ENCODE measurements at places on chromosomes 3 and 15.

DNA sequence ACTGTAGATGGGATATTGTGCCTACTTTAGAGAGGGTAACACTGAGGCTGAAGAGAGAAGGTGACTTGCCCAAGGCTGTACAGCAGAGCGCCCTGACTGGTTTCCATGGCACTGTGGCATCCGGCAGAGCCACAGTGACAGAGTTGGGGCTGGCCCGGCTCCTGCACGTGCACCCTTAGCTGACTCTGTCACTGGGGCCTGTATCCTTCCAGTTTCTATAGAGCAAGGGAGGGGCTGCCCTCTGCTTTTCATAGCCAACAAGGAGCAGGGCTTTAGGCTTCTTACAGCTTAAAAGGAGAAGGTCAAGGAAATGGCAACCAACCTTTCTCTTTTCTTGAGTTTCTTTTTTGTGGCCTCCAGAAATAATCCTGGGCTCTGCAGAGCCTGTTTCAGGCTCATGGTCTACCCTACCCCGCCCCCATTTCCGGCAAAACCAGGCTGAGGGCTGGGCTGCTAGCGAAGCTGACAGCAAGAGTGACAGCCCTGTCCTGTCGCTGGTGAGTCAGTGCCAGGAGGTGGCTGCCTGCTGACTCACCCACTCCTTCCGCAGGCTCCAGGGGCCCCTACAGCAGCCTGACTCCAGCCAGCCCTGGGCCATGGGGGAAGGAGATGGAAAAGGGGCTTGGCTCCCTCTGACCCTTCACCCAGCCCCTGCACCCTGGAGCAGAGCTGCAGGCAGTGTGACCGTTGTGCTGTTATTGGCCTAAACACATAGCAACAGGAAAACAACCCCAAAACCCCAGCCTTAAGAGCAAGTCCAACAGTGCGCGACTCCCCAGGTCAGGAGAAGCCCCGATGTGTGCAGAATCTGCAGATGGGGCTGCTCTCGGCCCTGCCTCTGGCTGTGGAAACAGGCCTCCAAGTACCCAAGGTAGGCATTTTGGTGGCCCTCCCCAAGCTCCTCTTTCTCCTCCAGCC lies 29.8 kb downstream of the SLC6A6 start:
- DNase-seq: peak; percentile 94

- DNase-seq: no peak
Measured at GRCh38 chr3:108202080-108202479, 20.1 kb downstream of the IFT57 start.

- DNase-seq: no peak
Measured at GRCh38 chr3:187836823-187837770, 91.8 kb upstream of the BCL6 start.

GRCh38 chr3:87461036-87461435 lies 184.7 kb upstream of the POU1F1 start:
- DNase-seq: no peak

DNA sequence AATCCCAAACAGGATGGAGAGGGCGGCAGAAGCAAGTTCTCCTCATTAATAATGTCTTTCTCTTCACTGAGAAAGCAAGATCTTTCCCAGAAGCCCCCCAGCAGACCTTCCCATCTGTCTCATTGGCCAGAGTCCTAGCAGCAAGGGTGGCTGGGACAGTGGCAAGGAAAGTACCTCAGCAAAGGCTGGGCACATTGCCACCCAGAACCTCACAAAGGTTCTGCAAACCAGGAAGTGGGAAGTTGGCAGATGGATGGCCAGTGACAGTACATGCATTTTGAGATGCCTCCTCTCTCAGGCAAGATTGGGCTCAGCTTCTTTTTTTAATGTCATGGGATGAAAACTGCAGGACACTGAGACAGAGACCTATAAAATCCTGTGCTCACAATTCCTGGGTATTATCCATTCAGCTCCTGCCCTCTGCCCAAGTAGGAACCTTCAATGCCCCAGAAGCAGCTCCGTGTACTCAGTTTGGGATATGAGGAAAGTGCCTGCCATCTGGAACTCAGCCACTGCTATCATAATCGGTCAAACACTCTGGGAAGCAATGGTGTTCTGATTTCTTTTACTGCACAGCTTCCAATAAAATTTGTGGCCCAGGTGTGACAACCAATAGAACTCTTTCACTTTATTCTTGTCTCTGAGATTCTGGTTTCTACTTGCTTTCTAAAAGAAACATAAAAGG lies 25.5 kb downstream of the DPH3 start:
- no peak for DNase-seq

DNA sequence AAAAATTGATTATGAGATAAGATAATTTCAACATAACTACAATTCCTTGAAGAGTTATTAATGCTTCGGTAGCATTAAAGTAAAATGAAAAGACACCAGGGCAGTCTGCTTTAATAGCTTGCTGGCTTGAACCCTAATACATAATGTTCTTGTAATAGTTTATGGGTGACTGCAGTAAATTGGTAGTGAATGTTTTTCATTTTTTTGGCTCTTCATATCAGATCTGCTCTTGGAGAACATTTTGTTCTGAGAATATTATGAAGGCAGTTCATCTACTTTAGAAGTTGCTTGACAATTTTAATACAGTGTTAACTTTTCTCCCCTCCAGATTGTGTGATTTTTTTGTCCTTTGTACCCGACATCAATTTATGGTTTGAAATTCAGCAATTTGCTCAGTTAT lies 128.4 kb downstream of the ZBTB20 start:
- no peak for DNase-seq

DNA sequence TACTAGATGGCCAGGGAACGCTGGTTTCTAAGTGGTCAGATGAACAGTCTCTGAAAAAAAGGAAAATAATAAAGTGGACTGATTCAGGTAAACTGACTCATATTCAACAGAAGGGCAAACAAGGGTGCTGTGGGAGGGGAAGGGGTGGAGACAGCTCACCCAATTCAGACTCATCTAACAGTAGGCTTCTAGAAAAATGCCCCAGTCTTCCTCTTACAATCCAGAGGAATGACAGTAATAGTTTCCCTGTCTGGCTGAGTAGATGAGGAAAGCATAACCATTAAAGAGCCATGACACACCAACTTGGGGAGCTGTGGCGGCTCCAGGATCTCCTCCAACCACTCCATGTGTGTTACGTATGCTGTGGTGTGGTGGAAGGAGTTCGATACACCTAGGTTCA lies 231.4 kb upstream of the UMPS start:
- DNase-seq: no peak

- no peak for DNase-seq
Measured at GRCh38 chr15:29740692-29741311, 81.5 kb downstream of the TJP1 start.

- DNase-seq: no peak
Measured at GRCh38 chr3:61372723-61373122, 121.5 kb upstream of the FHIT start.

- DNase-seq: peak; percentile 10
Measured at GRCh38 chr15:78341057-78341987, 1.2 kb downstream of the CRABP1 start.

DNA sequence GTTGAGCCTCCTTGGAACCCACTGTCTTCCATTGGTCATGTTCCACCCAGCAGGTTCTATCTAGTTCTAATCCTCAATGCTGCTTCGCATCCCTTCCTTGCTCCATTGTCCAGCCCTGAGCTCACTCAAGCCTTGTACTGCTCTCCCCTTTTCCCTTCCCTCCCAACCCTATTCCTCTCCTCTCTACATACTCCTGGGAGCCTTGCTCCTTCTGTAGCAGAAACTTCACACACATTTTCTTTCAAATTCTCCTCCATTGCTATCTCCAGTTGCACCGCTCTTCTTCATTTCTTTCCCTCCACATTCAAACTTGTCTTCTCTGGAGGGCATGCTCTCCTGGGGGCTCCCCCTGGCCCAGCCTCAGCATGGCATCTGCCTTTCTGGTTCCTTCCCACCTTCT lies 14.5 kb downstream of the NR1I2 start:
- no peak for DNase-seq

DNA sequence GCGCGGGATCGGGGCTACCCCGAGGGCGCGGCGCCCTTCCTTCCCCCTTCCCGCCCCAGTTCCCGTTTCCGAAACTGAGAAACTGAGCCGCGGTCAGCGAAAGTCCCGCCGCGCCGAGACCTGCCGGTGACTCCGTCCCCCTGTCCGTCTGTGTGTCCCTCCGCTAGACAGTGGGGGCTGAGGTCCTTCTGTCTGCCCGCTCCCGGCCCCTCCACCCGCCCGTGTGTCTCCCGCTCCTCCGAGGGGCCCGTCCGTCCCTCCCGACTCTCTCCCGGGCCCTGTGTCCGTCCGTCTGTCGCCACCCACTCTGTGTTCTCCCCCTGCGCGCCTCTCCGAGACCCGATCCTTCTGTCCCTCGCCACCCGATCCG lies 426 bp downstream of the PRKCD start:
- peak; percentile 30 for DNase-seq

DNA sequence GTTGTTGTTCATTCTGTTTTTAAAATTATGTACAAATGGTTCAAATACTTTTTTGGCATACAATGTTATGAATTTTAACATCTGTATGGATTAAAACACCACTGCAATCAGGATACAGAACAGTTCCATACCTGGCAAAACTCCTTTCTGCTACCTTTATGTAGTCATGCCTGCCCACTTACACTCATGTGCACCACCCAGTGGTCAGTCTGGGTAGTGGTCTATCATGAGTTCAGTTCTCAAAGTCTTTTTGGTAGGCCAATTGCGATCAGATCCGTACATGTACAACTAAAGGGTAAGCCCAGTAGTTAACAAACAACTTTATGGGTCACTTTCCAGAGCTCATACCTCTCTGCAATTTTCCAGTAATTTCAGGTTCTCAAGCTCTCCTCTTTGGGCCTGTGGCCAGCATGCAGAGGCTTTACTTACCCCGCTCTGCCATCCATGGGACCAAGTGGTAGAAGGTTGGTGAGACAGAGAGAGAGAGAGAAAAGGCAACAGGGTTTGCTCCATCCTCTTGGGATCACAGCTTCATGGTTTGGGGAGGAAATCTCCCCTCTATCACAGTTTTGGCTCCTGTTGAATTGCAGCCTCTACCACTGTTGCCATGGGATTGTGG lies 63.9 kb upstream of the FAM98B start:
- peak; percentile 74 for DNase-seq

GRCh38 chr15:58748852-58749531 lies 515 bp downstream of the ADAM10 start:
- DNase-seq: peak; percentile 43

GRCh38 chr3:62956411-62956810 lies 81.2 kb upstream of the CADPS start:
- DNase-seq: no peak

- DNase-seq: no peak
Measured at GRCh38 chr15:99613887-99614647, 48.3 kb downstream of the MEF2A start.

GRCh38 chr3:5699811-5700210 lies 512.3 kb downstream of the EDEM1 start:
- no peak for DNase-seq

DNA sequence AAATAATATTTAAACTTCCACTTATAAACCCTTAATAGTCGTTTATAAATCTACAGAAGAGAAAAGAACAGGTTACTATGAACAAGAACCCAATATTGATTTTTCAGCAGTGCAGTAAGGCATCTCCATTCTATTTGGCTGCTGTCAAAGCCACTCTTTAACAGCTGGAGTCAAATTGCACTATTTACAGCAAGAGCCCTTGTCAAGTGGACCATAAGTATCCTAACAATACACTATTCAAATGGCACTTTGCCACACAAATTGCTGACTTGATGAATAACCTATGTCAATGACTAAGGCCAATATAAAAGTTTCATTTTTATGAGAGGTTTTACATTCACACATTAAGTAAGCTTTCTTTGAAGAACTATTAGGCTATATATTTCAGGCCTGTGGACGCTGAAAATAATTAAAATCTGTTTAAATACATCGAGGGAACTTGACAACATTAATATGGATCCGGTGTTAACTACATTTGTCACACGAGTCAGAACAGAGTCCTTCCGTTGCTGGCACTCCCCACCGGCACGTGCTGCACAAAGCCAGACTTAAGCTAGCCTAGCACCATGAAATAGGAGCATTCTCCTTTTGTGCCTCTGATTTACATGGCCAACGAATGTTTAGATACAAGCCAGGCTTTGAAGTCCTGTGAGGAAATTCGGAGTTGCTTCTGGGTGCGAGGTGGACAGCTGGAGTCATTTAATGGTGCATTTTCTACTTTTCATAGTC lies 100.5 kb downstream of the WDR72 start:
- no peak for DNase-seq

GRCh38 chr15:74035121-74036017 lies 40.9 kb downstream of the PML start:
- no peak for DNase-seq

GRCh38 chr15:69082554-69082953 lies 68.1 kb downstream of the NOX5 start:
- no peak for DNase-seq

GRCh38 chr15:47293466-47294162 lies 423.7 kb upstream of the SEMA6D start:
- DNase-seq: no peak

- peak; percentile 8 for DNase-seq
Measured at GRCh38 chr15:101038327-101039003, 119.3 kb downstream of the LRRK1 start.

- no peak for DNase-seq
Measured at GRCh38 chr15:68391121-68391520, 40.8 kb downstream of the ITGA11 start.

DNA sequence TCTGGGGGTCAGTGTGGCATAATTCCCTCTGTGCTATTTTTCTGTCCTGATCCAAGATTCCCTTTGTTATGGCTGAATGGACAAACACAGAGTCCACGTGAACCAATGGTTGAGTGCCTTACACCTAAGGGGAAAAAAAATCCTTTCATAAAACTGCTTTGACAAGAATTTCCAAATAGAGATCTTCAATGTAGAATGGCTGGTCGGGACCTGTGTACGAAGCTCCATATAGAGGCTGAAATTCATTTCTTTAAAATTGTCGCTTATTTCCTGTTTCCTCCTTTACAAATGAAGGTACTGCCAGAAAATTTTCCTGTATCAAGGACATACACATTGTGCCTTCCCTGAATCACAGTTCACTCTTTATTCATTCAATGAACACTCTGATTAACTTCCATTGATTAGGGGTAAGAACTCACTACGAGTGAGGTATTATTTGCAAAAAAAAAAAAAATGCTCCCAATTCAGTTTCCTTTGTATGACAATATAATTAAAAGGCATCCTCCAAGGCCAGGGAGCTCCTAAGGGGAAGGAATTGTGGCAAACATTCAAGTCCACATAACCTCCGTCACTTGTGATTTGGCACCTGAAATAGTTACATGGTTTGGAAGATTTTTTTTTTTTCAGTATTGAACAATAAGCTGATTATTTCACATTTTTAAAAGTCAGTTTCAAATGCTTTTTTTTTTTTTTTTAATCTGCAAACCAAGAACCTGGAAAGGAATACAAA lies 293.8 kb downstream of the MEX3B start:
- no peak for DNase-seq

GRCh38 chr3:134378384-134378783 lies 4.1 kb upstream of the AMOTL2 start:
- peak; percentile 28 for DNase-seq

GRCh38 chr15:75551091-75551490 lies 28.0 kb downstream of the PTPN9 start:
- DNase-seq: no peak

- no peak for DNase-seq
Measured at GRCh38 chr3:25576831-25577454, 87.8 kb downstream of the TOP2B start.

GRCh38 chr3:37224879-37225278 lies 50.5 kb upstream of the LRRFIP2 start:
- no peak for DNase-seq
